ENCODE measurements at places on chromosomes 4 and X. TPM values are rescaled to one million over a fixed set of nuclear protein-coding genes. Genes with fewer than 3 reads are reported as not detected.

DNA sequence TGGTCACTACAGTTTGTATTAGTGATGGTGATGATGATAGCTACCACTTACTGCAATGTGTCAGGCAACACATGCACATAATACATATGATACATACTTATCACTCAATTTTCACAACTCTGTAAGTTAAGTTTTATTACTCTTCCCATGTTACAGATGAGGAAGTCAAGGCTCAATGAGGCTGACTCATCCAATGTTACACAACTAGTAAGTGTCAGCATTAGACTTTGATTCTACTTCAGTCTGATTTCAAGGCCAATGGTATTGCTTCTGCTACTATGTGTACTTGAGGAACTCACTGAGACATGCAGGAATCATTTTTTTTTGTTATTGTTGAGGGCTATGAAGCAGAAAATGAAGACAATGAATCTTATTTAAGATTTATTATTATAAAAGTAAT is 96.4 kb upstream of the TRPC5OS start:
- no peak for DNase-seq

KCND1 gene
- total RNA-seq, result 1.1 TPM

GRCh38 chrX:47864300-47864699 is 27.6 kb downstream of the ZNF81 start:
- no peak for DNase-seq

GRCh38 chr4:153788413-153789276 is at the start of gene SFRP2:
SFRP2 (minus strand) TSS chr4:153789083; CDS start chr4:153788835, 248 bp downstream.
- peak; percentile 53 for DNase-seq

DNA sequence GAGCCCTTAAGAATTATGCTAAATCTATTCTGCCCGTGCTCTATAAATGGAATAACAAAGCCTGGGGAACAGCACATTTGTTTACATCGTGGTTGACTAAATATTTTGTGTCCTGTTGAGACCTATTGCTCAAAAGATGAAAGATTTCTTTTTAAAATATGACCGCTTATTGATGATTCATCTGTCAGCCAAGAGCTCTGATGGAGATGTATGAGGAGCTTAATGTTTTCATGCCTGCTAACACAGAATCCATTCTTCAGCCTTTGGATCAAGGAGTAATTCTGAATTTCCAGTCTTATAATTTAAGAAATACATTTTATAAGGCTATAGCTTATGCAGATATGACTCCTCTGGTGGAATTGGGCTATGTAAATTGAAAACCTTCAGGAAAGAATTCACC is 271.3 kb upstream of the FAT4 start:
- DNase-seq, result no peak

- DNase-seq, result no peak
These were observed 325.0 kb downstream of the ARHGAP10 start for GRCh38 chr4:148056879-148057278.

SULT1E1 gene
- not detected for total RNA-seq

DNA sequence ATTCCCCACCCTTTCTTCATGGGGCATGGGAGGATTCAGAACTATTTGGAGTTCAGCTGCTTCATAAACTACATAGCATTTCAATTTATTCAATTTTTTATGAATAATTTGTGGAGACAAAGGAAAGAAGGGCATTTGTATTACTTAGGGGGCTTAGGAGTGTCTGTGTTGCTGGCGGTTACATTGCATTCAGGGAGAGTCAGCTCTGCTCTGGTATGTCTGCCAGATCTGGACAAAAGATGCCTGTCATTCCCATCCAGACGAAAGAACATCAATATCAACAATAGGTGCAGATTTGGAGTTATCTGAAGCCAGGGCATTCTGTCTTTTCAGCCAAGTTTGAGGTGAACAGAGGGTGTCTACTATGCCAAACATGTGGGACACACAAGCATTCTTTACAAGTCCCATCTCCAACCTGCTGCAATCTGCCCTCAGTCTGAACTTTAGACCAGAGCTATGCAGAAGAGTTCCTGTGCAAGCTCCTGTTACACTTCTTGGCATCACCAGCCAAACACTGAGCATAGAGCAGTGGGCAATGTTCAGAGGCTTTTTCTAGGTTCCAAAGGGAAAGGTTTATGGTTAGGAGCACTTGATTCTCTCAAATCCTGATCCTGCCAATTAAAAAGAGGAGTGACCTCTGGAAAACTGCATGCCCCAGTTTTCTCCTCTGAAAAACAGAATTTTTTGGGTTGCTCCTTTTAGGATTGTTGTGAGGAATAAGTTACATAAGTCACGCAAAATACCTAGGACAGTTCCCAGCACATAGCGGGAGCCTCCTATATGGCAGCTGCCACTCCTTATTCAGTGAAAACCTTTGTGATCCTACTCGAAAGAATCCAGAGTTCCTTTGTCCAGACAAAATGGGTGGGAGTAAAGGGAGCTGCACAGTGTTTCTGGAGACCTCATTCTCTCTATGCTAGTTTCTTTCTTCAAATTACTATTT is 719.5 kb upstream of the SLIT2 start:
- DNase-seq, result peak; percentile 22
